ENCODE measurements at places on chromosomes 3 and 15. TPM values are rescaled to one million over a fixed set of nuclear protein-coding genes. Genes with fewer than 3 reads are reported as not detected.

Gene CYP11A1
- not detected for polyA plus RNA-seq

Gene KLHL18
- polyA plus RNA-seq: 9.0 TPM

Gene AKAP13
- polyA plus RNA-seq: 52.2 TPM

Gene CHL1
- not detected for polyA plus RNA-seq

Gene CDHR4
- not detected for polyA plus RNA-seq

Gene ARPIN
- 11.0 TPM for polyA plus RNA-seq

Gene CHRM5
- not detected for polyA plus RNA-seq

Gene PLA2G4D
- not detected for polyA plus RNA-seq

Gene RSL24D1
- 204 TPM for polyA plus RNA-seq

Gene CPN2
- not detected for polyA plus RNA-seq
